ENCODE measurements at places on chromosomes 4 and X.

- no peak for DNase-seq
Observed at GRCh38 chr4:36242629-36243354, 1.5 kb downstream of the ARAP2 start.

GRCh38 chrX:116306218-116306617, 130.2 kb upstream of the SLC6A14 start:
- no peak for DNase-seq

- DNase-seq = no peak
Observed at GRCh38 chrX:8090906-8091305, 80.2 kb downstream of the VCX2 start.

DNA sequence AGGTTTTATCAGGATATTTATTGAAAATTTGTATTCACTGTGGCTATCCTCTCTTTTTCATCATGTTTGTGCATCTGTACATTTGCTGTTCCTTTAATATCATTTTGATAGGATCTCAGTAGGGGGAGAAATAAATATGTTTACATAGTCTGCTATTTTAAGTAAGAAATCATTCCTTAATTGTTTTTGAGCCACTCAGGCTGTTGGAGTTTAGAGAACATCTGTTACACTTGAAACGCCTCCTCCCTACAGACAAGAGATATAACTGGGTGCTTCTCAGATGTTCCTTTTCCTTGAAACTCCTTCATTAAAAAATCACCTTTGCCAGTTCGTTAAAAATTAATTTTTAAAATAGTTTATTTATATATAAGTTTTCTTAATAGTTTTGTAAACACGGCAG, 59.4 kb downstream of the QRFPR start:
- DNase-seq = no peak

DNA sequence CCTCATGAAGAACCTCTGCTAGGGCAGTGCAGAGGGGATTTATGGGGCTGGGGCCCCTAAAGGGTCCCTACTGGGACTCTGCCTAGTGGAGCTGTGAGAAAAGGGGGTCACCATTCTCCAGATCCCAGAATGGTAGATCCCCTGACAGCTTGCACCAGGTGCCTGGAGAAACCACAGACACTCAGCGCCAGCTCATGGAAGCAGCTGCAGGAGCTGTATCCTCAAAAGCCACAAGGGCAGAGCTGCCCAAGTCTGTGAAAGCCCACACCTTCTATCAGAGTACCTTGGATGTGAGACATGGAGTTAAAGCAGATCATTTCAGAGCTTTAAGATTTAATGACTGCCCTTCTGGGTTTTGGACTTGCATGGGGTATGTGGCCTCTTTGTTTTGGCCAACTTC, 38.6 kb downstream of the MAP9 start:
- no peak for DNase-seq

Measured in CD4-positive, alpha-beta T cell treated with Interleukin-6 at 100 ng/mL for 8 hours (primary cell).